ENCODE measurements at places on chromosomes 16 and 17.

DNA sequence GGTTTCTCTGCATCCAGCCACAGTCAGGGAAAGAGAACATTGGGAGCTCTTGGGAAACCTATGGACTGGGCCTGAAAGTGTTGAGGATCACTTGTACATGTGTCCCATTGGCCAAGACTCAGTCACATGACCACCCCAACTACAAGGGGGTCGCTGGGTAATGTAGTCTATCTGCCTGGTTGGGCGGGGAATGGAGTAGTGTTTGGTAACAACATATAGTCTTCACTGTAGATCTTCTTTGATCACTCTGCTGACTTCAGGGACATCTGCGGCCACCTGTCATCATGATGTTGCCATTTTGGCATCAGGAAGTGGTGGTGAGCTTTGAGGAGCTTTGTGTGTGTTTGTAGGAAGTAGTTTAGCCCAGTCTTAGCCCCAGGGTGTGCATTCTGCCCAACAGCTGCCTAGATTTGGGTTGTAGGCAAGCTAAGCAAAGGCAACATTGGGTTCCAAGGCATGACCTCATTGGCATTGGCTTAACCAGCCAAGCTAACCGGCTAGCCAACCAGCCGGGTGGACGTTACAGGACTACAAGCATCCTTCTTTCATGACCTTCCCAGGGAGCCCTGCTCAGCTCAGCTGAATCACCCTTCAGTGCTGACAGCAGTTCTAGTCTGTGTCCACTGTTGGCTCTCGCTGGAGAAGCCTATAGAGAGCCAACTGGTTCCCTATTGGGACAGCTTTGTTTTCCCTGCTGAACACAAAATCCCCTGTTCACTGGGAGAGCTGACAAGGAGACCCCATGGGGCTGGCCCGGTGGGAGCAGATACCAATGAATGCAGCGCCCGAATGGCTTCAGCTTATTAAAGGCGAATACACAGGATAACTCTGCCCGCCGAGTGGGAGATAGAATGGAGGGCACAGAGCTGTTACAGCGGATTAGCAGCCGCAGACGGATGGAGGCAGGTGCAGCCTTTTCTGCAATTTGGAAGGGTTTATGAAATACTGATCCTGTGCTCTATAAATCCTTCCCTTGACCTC, 178.6 kb downstream of the NTN1 start:
- no peak for DNase-seq

DNA sequence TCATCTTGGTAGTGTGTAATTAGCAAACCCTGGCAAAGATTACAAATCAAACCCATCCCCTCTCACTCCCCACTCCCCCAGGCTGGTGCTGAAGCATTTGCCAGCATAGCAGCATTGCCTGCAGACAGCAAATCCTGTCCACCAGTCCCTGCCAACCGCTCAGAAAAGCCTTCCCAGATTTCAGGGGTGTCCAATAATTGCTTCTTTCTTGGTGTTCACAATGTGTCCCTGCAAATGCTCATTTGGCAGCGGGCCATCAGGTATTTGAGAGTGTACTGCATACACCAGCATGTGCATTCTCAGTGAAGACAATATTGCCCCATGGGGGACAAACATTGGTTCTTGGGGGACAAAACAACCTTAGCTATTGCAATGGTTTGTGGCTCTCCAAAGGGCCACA, 28.2 kb downstream of the ORC6 start:
- DNase-seq = no peak

GRCh38 chr16:86663685-86664521, 85.6 kb downstream of the FOXL1 start:
- DNase-seq = no peak

DNA sequence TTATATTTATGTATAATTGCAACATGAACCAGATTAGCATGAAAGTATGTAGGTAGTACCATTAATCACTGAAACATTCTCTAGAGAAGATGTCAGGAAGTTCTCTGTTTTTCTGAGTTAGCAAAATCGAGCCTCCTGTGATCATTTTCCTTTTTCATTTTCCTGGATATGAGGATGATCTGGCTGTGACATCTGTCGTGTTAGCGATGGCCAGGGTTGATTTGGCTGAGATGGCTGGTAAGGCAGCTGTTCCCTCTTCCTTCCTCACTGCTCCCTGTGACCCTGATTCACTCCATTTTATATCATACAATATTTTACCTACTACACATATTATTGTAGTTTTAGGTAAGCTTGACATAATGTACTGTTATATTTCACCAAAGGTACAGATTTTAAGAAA, 10.3 kb downstream of the CNTNAP4 start:
- no peak for DNase-seq

- DNase-seq = no peak
Measured at GRCh38 chr16:85329059-85329812, 217.0 kb upstream of the CIBAR2 start.

DNA sequence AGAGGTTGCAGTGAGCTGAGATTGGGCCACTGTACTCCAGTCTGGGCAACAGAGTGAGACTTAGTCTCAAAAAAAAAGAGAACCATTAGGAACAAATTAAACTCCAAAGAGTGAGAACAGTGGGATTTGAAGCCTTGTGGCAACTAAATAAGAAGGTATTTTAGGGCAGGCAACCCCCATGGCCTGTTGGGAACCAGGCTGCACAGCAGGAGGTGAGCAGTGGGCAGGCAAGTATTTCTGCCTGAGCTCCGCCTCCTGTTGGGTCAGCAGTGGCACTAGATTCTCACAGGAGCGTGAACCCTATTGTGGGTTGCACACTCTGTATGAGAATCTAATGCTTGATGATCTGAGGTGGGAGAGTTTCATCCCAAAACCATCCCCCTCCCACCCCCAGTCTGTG, 57.6 kb upstream of the MED9 start:
- DNase-seq = no peak

GRCh38 chr16:79369796-79370195, 230.7 kb downstream of the MAF start:
- DNase-seq = no peak

GRCh38 chr16:75061669-75062068, 54.9 kb downstream of the LDHD start:
- DNase-seq = no peak

GRCh38 chr16:89155184-89155679, 16.3 kb upstream of the CDH15 start:
- DNase-seq = no peak

- DNase-seq = no peak
Measured at GRCh38 chr17:32495359-32496231, 8.8 kb downstream of the CDK5R1 start.

DNA sequence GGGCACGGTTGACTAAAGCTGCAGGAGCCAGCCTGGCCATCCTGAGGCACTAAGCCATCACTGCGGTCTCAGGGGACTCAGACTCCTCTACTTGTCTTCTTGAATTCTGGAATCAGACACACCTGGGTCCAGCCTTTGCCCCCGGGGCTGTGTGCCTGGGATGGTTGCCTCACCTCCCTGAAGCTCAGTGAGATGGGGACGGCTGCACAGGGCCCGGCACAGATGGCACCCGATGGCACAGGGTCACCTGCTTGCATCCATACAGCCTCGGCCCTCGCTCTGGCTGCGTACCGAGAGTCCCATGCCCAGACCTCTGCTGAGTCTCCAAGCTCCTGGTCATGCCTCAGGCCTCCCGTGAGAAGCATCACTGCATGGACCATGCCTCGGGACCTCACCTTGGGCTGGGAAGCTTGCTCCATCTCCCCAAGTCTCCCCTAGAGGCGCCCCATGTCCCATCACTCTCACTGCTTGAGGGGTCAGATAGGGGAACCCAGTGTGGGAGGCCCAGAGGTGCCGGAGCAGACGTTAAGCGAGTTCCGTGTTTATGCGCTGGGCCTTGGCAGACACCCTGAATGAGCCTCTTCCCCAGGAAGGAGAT, 316.3 kb downstream of the SEC14L1 start:
- no peak for DNase-seq

- DNase-seq = no peak
Measured at GRCh38 chr16:87535457-87535854, 42.6 kb upstream of the ZCCHC14 start.

GRCh38 chr17:78986649-78987328, 7.1 kb upstream of the LGALS3BP start:
- DNase-seq = no peak

DNA sequence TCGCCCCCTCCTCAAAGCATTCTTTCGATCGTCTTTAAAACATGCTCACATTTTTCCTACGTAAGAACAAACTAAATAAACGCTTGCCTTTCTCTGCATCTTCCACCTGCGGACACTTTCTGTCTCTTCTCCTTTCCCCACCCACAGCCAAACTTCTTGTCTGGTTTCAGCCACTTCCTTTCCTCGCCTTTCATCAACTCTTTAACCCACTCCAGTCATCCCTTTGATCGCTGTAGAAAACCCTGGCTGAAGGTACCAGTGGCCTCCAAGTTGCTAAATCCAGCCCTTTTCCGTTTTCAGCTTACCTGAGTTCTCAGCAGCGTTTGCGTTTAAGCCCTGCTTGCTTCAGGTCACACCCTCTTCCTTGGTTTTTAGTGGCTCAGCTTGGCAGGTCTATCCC, 483 bp downstream of the RPA1 start:
- DNase-seq = peak; percentile 29

DNA sequence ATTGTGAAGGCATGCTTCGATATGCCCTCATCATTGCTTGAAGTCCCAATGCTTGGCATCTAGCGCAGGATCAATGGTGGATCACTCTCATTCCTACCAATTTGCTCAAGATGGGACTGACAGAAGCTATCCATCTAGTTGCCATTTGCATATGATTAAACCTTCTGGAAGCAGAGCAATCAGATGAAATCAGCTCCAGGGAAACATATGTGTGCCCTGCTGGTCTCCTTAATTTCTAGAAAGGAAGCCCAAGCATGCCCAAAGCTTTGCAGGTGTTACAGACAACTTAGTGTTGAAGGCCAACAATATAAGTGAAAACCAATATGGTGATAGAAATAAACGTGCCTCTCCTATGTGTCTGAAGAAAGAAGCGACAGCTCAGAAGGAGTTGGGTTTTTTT, 350.0 kb upstream of the ERCC4 start:
- no peak for DNase-seq

DNA sequence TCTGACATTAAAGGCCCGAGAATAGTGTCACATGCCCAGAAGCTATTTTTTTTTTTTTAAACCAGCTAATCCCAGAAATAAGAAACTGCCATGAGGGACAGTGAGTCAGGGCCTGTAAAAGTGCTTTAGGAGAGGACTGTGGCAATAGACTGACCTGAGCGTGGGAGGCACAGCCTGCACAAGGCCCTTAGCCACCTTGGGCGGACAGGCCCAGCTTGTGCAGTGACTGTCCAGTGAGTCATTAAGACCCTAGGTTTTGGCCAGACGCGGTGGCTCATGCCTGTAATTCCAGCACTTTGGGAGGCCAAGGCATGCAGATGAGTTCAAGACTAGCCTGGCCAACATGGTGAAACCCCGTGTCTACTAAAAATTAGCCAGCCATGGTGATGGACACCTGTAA, 343.0 kb upstream of the ZFHX3 start:
- no peak for DNase-seq

DNA sequence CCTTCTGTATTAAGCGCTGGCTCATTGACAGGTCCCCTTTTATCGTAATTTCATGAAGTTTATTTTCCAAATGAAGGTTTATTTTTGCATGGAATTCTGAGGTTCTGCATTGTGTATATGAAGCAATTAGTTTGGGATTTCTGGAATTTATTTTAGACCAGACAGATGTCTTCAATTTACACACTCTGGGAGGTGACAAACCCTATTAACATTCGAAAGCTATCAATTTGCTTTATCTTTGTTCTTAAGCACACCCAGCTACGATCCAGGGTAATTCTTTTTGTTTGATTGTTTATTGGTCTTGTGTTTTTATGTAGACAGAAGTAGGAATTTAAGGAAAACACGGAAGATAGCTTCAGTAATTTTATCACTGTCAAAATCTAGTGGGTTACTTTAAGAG, 264.6 kb downstream of the HS3ST3A1 start:
- no peak for DNase-seq

- DNase-seq = no peak
Measured at GRCh38 chr17:18161207-18162145, 22.2 kb upstream of the ALKBH5 start.

GRCh38 chr17:43750153-43750552, 8.4 kb downstream of the SOST start:
- DNase-seq = no peak

DNA sequence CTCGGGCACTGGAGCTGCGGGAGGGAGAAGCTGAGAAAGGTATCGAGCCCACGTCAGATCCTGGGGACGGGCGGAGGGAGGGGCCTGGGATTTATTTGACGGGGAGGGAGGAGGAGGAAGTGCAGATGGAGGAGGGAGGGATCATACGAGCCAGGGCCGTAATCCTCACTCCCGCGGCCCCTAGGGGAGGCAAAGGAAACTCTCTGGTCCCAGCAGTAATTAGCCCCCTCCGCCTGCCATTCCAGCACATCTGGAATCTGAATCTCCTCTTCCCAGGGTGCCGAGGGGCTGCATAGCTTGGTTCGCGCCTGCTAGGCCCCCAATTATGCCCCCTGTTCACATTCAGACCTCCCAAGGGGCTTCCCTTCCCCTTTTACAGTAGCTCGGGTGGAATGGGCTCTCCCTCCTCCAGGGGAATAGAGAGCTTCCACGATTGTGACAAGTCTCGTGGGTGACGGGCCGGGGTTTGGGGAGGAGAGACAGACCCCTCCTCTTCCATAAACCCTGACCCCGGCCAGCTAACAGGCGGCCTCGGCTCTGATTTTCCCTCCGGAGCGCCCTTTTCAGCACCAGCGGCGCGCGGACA, at the start of gene SEZ6L2:
Gene SEZ6L2 (minus strand): TSS at position 35 of the 586 bp plus-strand sequence. CDS start 531 bp downstream, outside the sequence.
- DNase-seq = peak; percentile 21

DNA sequence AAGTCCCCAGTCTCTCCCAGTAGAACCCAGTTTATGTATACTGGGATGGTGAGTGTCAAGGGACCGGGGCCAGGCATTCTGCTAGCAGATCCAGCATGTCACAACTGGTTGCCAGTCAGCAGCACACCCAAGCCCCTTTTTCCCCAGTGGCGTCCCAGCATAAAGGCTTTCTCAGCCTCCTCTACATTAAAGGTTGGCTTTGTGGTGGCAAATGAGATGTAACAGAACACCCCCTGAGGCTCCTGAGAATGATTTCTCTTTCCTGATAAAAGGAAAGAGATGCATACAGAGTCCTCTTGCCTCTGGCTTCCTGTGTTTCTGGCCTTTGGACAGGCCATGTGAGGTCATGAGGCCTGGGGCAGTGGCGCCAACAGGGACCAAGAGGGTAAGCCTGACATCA, 27.9 kb downstream of the IRX6 start:
- no peak for DNase-seq

DNA sequence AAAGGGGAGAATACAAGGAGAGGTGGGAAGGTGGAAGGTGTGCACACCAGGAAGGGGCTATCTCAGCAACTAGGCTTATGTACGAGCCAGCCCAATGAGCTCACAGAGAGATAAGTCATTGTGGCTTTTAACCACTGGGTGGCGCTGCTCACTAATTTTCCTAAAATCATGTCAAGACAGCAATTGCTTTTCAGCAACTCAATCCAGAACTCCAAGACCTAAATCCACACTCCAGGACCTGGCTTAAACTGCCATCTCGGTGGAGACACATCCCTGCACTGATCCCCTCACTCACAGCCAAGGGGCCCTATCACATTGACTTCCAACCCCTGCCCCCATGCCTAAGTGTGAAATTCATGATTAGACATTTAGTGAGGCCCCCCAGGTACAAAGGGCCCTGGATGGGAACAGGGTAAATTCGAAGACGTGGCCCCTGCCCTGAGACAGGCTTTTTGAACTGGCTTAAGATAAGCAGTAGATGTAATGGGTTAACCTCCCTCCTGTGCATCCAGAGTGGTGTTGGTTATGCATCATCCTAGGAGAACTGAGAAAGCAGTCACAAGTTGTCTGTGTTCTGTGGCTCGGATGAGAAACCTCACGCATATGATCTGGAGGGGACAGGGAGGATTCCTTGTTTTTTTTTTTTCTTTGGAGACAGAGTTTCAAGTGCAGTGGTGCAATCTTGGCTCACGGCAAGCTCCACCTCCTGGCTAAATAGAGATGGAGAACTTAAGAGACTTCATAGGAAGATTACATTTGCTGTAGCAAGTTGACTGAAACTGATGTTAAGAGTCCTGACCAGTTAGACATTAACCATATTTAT, 11.5 kb downstream of the CCL16 start:
- peak; percentile 61 for DNase-seq
